MG63 (cell line): ENCODE measurements at places on chromosomes 6 and 20. TPM values are rescaled to one million over a fixed set of nuclear protein-coding genes. Genes with fewer than 3 reads are reported as not detected.

Gene PHF1
- total RNA-seq = 11.6 and 12.6 TPM in 2 replicates

Gene THBD
- 0.72 and 1.4 TPM in 2 replicates for total RNA-seq

Gene ARG1
- not detected in 2 replicates for total RNA-seq

- no peak for DNase-seq
These were observed 3.2 kb downstream of the SULF2 start for GRCh38 chr20:47782076-47782475.

GRCh38 chr6:14693301-14694192, 552.3 kb upstream of the JARID2 start:
- no peak for DNase-seq

- no peak for DNase-seq
These were observed 21.6 kb downstream of the OGFRL1 start for GRCh38 chr6:71310261-71310660.

DNA sequence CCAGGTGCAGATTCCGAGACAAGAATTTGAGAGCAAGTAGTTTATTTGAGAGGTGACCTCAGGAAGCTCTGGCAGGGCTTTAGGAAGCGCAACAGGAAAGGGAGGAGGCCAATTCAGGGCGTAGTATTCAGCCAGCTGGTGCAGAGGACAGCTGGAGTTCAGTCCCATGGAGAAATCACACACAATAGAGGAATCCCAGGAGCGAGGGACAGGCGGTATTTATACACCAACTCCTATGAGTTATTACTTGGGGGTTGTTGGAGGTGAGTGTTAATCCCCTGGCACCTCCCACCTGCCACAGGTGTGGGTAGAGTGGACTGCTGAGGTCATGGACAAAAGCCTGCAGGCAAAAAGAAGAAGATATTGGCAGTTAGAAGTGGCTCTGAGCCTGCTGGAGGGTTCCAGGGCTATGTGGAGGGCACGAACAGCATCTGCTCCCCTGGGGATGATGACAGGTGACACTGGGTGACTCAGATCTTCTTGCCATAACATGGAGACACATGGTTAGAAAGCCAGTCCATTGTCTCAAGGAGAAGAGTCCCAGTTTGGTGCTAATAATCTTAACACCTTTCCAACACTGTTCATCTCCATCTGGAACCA, 13.9 kb upstream of the SULF2 start:
- no peak for DNase-seq
